ENCODE measurements at places on chromosomes 3 and 15. TPM values are rescaled to one million over a fixed set of nuclear protein-coding genes. Genes with fewer than 3 reads are reported as not detected.

IL17RB gene
- 7.4 TPM for total RNA-seq

ADAMTS7 gene
- total RNA-seq: 9.1 TPM

KNL1 gene
- 5.9 TPM for total RNA-seq

FAM174B gene
- total RNA-seq: 66.3 TPM

SSUH2 gene
- 0.29 TPM for total RNA-seq

POC1A gene
- total RNA-seq: 5.3 TPM

SAMD7 gene
- not detected for total RNA-seq

ITIH4 gene
- 10.2 TPM for total RNA-seq

ARPIN gene
- total RNA-seq: 31.1 TPM

EIF4A2 gene
- total RNA-seq: 435 TPM

CFAP100 gene
- total RNA-seq: not detected

DUOXA1 gene
- 96.7 TPM for total RNA-seq

RCN2 gene
- total RNA-seq: 73.8 TPM

ARL8B gene
- total RNA-seq: 93.9 TPM

CLRN1 gene
- not detected for total RNA-seq

C15orf62 gene
- 0.32 TPM for total RNA-seq

LRRIQ4 gene
- 0.12 TPM for total RNA-seq

Data from left lung (tissue), 14 donors.